ENCODE measurements at places on chromosomes 5 and 9. TPM values are rescaled to one million over a fixed set of nuclear protein-coding genes. Genes with fewer than 3 reads are reported as not detected.

GRCh38 chr9:101324245-101324804, 60.5 kb downstream of the BAAT start:
- DNase-seq = no peak

DNA sequence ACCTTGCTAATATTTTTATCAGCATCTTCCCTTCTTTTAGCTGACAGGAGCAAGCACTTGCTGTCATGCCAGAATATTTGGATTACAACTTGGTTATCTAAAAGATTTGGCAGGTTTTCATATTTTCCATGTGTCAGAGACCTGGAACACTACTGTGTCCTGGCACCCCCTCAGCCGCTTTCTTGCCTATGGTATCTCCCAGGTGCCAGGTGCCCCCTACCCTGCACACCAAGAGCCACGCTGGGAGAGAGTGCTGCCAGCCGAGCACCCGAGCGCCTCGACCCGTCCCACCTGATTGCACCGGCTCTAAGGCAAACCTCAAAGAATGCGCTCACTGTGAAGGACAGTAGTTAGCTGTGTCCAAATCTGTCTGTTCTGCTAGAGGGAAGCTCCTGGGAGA, 84.8 kb downstream of the GTF3C4 start:
- no peak for DNase-seq

Gene CDX1
- not detected for total RNA-seq

Gene SLC9A3
- total RNA-seq = 1.3 TPM

GRCh38 chr5:118919016-118919415, 69.3 kb downstream of the DTWD2 start:
- DNase-seq = no peak

Gene PDE6A
- total RNA-seq = not detected

- DNase-seq = no peak
These were observed 1.6 kb downstream of the PLK2 start for GRCh38 chr5:58458141-58458742.

Gene PRR16
- total RNA-seq = 0.23 TPM

DNA sequence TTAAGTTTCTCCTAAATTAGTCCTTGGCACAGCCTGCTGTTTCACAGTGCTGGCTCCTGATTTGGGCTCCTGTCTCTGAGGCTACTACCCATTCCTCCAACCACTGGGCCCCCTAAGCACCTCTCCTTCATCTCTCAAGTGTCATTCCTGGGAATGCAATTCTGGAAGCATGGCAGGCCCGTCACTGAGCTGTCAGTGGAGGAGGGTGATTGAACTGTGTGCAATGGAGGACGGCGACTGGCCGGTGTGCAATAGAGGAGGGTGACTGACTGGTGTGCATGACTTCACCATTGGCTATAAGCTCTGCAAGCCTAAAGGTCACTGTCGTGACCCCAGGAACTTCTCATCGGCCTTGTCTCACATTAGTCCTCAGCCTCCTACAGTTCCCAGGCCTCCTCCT, 12.4 kb upstream of the IL17B start:
- DNase-seq = no peak

DNA sequence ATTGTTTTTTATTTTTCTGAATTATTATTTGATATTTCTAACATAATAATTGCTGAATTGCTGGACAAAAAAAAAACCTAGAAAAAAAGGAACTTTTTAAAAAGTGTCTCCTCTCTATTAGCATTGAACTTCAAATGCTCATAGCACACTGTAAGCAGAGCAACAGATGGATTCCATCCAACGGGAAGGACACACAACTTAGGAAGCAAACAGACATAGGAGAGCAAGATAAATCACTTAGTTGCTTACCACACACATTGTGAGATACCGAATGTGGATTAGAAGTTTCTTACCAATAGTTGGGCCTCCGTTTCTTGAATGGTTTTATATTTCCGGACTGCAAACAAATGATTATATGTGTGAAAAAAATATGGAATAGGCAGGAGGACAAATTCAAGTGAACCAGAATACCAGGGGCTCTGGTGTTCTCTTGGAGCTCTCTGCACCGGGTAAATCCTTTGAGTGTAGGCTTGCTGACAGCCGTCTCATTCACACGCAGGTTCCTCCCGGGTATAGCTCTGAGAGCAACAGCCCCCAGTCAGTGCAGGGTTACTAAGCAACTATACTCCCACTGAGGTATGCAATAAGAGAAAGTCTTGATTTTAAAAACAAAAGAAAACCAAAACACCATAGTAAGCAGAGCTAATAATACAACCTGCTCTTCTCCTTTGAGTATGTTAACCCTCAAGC, 217.6 kb downstream of the TMEM167A start:
- no peak for DNase-seq

GRCh38 chr9:131309530-131310276, 20.2 kb downstream of the PLPP7 start:
- DNase-seq = no peak

Gene SLC36A3
- not detected for total RNA-seq

DNA sequence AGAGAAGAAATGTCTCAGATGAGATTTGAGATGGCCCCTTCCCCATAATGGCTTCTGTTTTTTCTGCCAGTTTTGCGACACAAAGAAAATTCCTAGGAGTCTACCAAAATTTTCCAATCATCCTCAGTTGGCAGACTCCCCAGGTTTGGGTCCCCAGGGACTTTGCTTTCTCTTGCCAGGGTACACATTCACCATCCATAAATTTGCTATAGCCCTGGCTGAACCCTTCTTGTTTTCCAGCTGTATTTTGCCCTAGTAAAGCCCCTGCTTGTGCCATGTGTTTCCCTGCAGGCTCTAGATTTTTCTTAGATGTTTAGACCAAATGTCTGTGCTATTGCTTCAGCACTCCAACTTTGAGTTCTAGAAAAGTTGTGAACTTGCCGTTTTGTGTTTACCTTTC, 283.2 kb downstream of the ANXA1 start:
- DNase-seq = no peak

Gene WWC1
- 94.5 TPM for total RNA-seq

DNA sequence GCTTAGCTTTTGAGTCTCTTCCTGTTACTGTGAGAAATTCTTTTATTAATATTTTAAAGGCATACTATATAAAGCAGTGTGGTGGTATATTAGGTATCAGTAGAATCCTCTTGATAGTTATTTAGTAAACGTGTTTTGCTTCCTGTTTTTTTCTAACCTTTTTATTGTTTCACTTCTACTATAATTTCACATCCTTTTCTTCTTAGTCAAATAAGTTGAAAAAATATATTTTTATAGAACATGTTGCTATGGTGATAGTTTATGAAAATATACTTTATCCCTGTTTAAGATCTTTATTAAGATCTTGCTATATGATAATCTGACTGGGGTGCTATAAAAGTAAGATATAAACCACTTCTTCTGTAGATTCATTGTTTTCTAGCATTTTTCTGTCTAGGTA, 2.1 kb downstream of the POLK start:
- DNase-seq = no peak

DNA sequence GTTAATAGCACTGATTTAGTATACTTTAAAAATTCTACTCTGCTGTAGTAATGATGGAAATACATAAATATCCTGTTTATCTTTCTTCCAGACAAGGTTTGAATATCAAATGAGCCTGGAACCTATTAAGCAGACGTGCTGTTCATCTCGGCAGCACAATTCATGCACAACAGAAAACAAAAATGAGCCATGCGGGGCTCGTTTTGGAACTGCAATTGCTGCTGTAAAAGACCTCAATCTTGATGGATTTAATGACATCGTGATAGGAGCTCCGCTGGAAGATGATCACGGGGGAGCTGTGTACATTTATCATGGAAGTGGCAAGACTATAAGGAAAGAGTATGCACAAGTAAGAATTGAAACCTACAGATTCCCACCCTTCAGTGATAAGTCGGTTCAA, 79.1 kb upstream of the ITGA2 start:
- no peak for DNase-seq

Gene BSPRY
- total RNA-seq = 8.8 TPM

Gene TTC16
- total RNA-seq = not detected

Gene PIP5KL1
- 0.87 TPM for total RNA-seq

Gene PDZD2
- total RNA-seq = 1.8 TPM

Gene SLC6A7
- not detected for total RNA-seq

Gene FAM153A
- 0.12 TPM for total RNA-seq

Gene IL31RA
- total RNA-seq = 2.5 TPM

GRCh38 chr9:89606624-89607311, 2.0 kb downstream of the GADD45G start:
- DNase-seq = no peak

DNA sequence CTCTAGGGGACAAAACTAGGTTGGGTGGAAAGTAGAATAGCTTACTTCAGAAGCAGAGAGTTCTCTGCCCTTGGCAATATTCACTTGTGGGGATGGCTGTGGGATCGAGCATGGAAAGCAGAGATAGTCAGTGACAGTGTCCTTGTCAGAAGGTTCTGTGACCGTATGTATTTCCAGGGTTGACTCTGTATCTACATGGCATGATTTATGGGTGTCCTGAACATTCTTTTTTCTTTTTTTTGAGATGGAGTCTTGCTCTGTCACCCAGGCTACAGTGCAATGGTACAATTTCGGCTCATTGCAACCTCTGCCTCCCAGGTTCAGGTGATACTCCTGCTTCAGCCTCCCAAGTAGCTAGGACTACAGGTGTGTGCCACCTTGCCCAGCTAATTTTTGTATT, 77.4 kb upstream of the LHFPL2 start:
- no peak for DNase-seq

Gene MAT2B
- total RNA-seq = 46.3 TPM

DNA sequence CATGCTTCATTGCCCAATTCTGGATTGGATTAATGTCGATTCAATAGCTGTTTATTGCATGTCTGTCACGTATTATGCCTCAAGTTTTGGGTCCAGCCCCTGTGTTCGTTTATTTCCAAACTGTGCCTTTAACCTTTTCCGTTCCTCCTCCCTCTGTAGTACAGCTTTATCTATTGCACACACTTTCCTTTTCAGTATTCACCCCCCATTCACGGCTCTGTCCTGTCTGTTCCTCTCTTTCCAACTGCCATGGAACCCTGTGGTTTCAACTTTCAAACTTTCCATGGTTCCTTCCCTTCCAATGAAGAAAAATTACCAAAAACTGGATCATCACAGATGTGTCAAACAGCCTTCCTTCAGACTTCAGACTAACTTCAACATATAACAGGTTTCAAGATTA, 17.1 kb downstream of the SMARCA2 start:
- no peak for DNase-seq

DNA sequence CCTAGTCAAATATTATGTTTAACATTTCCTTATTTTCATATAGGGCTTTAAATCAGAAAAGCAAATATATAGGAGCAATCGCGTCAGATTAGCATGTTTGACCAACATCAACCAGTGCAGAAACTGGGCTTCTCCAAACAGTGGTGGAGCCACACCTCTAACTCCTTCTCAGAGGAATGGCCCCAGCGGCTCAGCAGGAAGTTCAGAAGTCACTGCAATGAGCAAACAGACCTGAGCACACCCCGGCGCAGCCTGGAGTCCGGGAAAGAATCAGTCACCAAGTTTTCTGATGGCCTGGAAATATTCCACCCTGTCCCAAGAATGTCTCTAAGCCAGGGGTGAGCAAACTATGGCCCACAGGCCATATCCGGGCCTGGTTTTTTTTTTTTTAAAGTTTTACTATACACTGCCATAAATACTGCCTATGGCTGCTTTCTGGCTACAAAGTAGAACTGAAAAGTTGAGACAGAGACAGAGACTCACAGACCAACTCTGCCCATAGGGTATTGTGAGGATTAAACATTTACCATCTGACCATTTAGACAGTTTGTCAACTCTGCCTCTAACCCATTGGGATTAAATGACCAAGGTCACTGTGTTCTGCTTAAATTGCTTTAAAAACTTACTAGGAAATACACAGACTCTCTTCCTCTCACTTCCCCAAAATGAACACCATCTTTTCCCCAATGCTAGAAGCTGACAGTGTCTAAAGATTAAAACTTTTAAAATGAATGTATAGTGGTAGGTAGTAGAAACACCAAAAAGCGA, 5.4 kb downstream of the GOLM1 start:
- DNase-seq = no peak

Gene OR1J2
- total RNA-seq = not detected

DNA sequence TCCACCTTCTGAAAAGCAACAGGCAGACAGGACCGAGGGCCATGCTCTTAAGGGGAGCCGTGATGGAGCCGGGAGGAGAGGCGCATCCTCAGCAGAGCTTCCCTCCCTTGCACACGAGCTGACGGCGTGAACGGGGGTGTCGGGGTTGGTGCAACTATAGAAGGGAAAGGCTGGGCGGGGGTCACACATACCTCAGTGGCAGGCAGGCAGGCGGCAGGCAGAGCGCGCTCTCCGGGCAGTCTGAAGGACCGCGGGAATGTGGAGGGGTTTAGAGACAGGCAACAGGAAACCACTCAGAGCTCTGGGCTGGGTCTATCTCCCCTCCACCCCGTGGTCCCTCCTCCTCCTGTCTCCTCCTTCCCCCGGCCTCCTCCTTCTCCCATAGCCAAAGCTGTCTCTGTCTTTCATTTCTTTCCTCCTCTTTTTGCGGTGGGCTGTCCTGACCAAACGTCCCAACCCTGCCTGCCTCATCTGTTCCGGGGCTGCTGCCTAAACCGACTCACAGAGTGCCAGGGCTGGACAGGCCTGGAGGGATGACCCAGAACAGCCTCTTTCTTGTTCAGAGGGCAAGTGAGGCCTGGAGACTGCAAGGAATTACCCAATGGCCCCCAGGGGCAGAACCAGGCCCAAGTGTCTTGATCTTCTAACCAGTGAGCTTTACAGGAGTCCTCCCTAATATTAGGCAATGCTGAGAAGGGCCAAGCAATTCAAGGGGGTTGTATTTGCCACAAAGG, at the start of gene SPARC:
Gene SPARC, minus strand, starts transcription at position 242 of the 734 bp plus-strand sequence. CDS start 10,727 bp downstream, outside the sequence.
- DNase-seq = no peak

- DNase-seq = no peak
These were observed 161.2 kb downstream of the PDE4D start for GRCh38 chr5:59732301-59732700.

GRCh38 chr5:10469253-10470050, 27.8 kb downstream of the ROPN1L start:
- no peak for DNase-seq

DNA sequence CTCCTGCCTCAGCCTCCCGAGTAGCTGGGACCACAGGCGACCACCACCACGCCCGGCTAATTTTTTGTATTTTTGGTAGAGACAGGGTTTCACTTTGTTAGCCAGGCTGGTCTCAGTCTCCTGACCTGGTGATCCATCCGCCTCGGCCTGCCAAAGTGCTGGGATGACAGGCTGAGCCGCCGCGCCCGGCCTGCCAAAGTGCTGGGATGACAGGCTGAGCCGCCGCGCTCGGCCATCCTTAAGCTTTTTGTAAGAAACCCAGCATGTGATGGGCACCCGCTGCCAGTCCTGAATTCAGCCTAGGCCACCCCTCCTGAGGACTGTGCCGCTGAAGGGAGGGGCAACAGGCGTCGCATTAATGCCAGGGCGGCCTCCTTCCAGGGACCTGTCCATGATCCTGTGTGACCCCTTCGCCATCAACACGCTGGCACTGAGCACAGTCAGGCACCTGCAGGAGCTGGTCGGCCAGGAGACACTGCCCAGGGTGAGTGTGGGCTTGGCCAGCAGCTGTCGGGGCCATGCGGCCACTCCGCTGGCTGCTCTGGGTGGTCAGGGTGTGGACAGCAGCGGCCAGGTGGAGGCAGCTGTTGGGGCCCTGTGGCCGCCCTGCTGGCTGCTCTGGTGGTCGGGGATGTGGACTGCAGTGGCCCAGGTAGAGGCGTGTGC, 10.5 kb downstream of the NELFB start:
- no peak for DNase-seq

- DNase-seq = no peak
These were observed 205.2 kb upstream of the MAP3K1 start for GRCh38 chr5:56610093-56610698.
